Ascending aorta (tissue), 2 donors: ENCODE measurements at places on chromosomes 16 and 17. TPM values are rescaled to one million over a fixed set of nuclear protein-coding genes. Genes with fewer than 3 reads are reported as not detected.
A peak's percentile ranks its signal among the peaks of the same experiment; 100 is the strongest.

CACNG3 gene
- not detected for total RNA-seq

PPL gene
- 25.7 TPM for total RNA-seq

NOD2 gene
- total RNA-seq: 3.8 TPM

MPV17L gene
- total RNA-seq: 0.75 TPM

PSMD3 gene
- total RNA-seq: 93.1 TPM

DNA sequence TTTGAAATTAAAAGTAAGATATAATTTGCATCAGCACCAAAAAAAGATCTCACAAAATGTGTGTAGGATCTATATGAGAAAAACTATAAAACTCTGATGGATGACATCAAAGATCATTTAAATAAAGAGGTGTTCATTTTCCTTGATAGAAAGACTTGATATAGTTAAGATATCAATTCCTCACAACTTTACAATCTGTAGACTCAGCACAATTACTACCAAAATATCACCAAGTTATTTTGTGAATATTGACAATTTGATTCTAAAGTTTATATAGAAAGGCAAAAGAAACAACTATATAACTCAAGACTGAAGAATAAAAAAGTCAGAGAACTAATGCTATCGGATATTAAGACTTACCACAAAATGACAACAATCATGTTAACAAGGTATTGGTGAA, 638.9 kb downstream of the HS3ST4 start:
- H3K4me1 ChIP-seq: no peaks in the 10 kb centered on the region
- no peak for DNase-seq
- H3K27ac ChIP-seq: no peak overlapping the region
- H3K27me3 ChIP-seq: no peaks in the 10 kb centered on the region

- H3K4me1 ChIP-seq: peaks cover 18% of the 10 kb centered on the region
- H3K4me3 ChIP-seq: peak overlapping the region; percentile 9
- no peak overlapping the region for H3K27ac ChIP-seq
- DNase-seq: no peak
Measured at GRCh38 chr17:79801156-79802038, 4.5 kb upstream of the CBX8 start.

DNA sequence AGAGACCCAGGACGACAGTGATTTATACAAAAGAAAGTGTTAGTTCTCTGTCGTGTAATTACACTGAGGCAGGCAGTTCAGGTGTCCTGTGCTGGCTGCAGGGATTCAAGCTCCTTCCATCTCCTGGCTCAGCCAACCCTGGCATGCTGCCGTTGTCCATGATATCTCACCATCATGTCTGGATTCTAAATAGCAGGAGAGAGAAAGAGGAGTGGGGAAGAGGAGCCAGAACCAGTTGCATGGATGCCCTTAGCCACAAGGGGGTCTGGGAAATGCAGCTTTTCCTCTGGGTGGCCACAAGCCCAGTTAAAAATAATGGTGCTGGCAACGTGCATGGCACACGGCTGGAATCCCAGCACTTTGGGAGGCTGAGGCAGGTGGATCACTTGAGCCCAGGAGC, 9.7 kb downstream of the C16orf54 start:
- H3K27ac ChIP-seq: no peak overlapping the region
- no peak overlapping the region for H3K4me3 ChIP-seq
- H3K27me3 ChIP-seq: no peaks in the 10 kb centered on the region
- DNase-seq: no peak
- no peaks in the 10 kb centered on the region for H3K4me1 ChIP-seq

GRCh38 chr17:8382052-8382879, 727 bp downstream of the RPL26 start:
- peak overlapping the region; percentile 81 for H3K27ac ChIP-seq
- H3K36me3 ChIP-seq: peaks cover 35% of the 10 kb centered on the region
- peaks cover 11% of the 10 kb centered on the region for H3K4me1 ChIP-seq
- no peak for DNase-seq

GRCh38 chr16:79598348-79599181, 2.0 kb downstream of the MAF start:
- no peak for DNase-seq
- peaks cover 8% of the 10 kb centered on the region for H3K4me1 ChIP-seq
- no peaks in the 10 kb centered on the region for H3K27me3 ChIP-seq

DNA sequence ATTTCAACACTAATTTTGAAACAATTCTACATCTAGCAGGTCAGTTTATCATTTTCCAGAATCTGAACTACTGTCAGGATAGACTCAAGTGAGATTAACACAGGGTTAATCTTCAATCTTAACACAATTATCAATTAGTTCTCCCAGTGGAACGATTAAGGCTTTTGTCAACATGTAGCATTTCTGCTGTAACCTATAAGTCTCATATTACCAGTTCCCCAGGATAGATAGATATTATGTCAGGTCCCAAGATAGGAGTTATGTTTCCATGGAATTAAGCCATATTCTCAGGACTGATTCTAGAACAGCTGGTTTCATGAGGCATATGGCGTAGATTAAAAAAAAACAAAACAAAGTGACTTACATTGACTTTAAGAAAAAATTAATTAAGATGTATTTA, 4.4 kb upstream of the FBF1 start:
- no peaks in the 10 kb centered on the region for H3K4me1 ChIP-seq
- H3K27me3 ChIP-seq: no peaks in the 10 kb centered on the region
- no peak for DNase-seq
- H3K27ac ChIP-seq: no peak overlapping the region

DNA sequence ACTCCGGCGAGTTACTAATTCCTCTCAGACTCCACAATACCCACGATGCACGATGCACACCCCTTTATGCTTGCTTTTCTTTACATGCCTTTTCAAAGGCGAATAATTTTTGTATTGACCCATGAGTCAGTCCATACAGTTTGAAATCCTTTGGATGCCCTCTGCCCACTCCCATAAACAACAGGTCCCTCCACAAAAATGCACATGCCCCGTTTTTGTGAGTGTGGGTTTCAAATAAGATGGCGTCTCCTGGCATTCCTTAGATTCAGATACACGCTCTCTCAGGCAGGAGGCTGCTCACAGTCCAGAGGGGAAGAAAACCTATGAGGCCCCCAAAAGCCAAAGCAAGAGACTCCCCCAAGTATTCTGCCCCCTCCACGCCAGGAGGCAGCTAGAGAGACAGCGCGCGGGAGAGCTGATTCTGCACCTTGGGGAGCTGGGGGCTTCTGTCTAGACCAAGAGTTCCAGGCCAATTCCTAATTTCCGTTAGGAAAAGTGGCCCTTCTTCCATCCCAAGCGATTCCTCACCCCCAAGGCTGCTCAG, 19.6 kb upstream of the HOXB9 start:
- H3K36me3 ChIP-seq: no peaks in the 10 kb centered on the region
- peaks cover 27% of the 10 kb centered on the region for H3K27me3 ChIP-seq
- no peak overlapping the region for H3K4me3 ChIP-seq
- H3K4me1 ChIP-seq: peaks cover 2% of the 10 kb centered on the region

- DNase-seq: peak; percentile 14
- peaks cover 3% of the 10 kb centered on the region for H3K4me1 ChIP-seq
- no peak overlapping the region for H3K4me3 ChIP-seq
- H3K27ac ChIP-seq: no peak overlapping the region
Measured at GRCh38 chr17:34199932-34200534, 55.1 kb upstream of the CCL2 start.

- H3K4me1 ChIP-seq: no peaks in the 10 kb centered on the region
- no peak overlapping the region for H3K27ac ChIP-seq
- no peaks in the 10 kb centered on the region for H3K27me3 ChIP-seq
- H3K36me3 ChIP-seq: no peaks in the 10 kb centered on the region
Measured at GRCh38 chr17:27906623-27907022, 13.5 kb upstream of the LYRM9 start.

- peaks cover 100% of the 10 kb centered on the region for H3K36me3 ChIP-seq
- no peak overlapping the region for H3K27ac ChIP-seq
- no peak overlapping the region for H3K4me3 ChIP-seq
- no peaks in the 10 kb centered on the region for H3K27me3 ChIP-seq
Measured at GRCh38 chr17:80349751-80350150, 65.2 kb upstream of the ENDOV start.

- H3K4me3 ChIP-seq: peak overlapping the region; percentile 43
- no peaks in the 10 kb centered on the region for H3K27me3 ChIP-seq
- no peaks in the 10 kb centered on the region for H3K36me3 ChIP-seq
Measured at GRCh38 chr17:45311401-45311759, 5.4 kb downstream of the MAP3K14 start.
